ENCODE measurements at places on chromosomes 16 and 17. TPM values are rescaled to one million over a fixed set of nuclear protein-coding genes. Genes with fewer than 3 reads are reported as not detected.

CORO6 gene
- 5.7 TPM for total RNA-seq

CHST4 gene
- total RNA-seq, result not detected

CCL7 gene
- 0.62 TPM for total RNA-seq

KRTAP9-8 gene
- total RNA-seq, result not detected

STH gene
- total RNA-seq, result not detected

TVP23A gene
- not detected for total RNA-seq

CPHXL2 gene
- not detected for total RNA-seq
